GM13976 (cell line): ENCODE measurements at places on chromosomes 5 and 9.

- no peak for DNase-seq
These were observed 146.2 kb upstream of the GPR151 start for GRCh38 chr5:146662229-146662628.

GRCh38 chr5:33793836-33794549, 97.8 kb downstream of the ADAMTS12 start:
- no peak for DNase-seq

- no peak for DNase-seq
These were observed 7.8 kb upstream of the GADD45G start for GRCh38 chr9:89596937-89597555.

GRCh38 chr5:8254674-8255073, 385.7 kb downstream of the MTRR start:
- DNase-seq, result no peak

DNA sequence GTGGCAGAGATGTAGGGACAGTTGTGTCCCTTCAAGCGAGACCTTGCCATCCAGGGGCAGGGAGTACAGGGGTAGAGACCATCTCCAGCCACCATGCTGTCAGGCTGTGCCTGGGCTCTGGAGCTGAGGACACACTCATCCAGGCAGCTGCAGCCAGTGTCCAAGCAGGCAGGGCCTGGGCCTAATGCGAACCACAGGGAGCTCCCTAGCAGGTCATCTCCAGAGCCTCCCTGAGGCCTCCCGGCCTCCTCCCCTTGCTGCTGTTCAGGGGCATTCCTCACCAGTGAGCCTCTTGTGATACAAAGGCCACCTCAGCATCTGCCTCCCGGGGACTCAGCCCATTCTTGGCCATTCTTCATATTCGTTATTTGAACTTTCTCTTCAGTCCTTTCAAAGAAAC, 35.0 kb downstream of the TPPP start:
- no peak for DNase-seq

DNA sequence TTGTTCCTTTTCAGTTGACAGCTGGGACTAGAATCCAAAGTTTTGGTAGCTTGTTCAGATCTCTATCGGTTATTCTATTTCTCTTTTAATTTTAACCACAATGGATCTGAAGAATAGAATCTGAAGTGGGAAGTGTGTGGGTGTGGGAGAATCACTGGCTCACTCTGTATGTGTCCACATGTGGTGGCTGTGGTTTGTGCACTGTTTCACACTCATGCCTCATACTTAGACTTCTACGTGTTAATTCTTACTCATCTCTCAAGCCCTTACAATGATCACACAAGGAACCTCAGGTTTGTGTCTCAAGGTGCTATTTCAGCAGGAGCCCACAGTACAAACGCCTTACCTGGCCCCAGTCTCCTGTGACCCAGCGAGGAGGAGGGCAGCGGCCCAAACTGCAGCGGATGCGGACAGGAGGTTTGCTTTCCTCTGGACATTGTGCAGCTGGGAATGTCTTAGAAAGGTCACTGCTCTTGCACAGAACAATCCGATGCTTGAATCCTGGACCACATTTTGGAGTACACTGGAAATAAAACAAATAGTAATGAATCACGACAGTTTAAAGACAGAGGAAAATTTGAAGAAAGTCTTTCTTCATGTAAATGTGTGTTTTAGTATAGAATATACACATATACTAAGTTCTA, 309.1 kb downstream of the ADAMTS6 start:
- DNase-seq, result peak; percentile 84
